Karpas-422 (cell line): ENCODE measurements at places on chromosomes 12 and 14.

GRCh38 chr14:70658899-70659298, 17.2 kb downstream of the TTC9 start:
- peak; percentile 62 for DNase-seq

- DNase-seq = no peak
These were observed 55.2 kb downstream of the FOS start for GRCh38 chr14:75333606-75334548.

- peak; percentile 72 for DNase-seq
These were observed 608 bp downstream of the PTGES3 start for GRCh38 chr12:56687223-56688128.

- no peak for DNase-seq
These were observed 33.8 kb upstream of the ATP2B1 start for GRCh38 chr12:89742337-89743022.

- no peak for DNase-seq
These were observed 171.7 kb downstream of the MIPOL1 start for GRCh38 chr14:37369425-37369824.
